ENCODE measurements at places on chromosomes 4 and X. TPM values are rescaled to one million over a fixed set of nuclear protein-coding genes. Genes with fewer than 3 reads are reported as not detected.
A peak's percentile ranks its signal among the peaks of the same experiment; 100 is the strongest.

The SORBS2 gene
- 725 TPM for total RNA-seq

- DNase-seq, result no peak
These were observed 134.9 kb upstream of the GATB start for GRCh38 chr4:151895671-151896070.

The RPGR gene
- total RNA-seq, result 9.5 TPM

DNA sequence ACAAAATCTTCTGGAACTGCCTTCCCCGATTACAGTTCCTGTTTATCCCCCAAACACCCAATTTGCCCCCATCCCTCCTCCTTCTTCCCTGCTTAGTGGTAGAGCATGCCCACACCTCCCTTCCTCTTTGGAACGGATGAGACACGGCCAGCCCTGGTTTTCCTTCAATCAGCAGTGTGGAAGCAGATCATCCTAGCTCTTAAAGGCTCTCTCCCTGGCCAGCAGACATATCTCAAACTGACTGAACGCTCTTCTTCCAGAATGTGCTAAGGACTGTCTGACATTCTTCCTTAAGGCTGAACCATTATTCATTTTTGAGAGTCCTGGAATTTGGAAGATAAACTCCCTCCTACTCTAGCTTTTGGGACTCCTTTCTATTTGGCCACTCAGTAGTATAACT, 161.1 kb downstream of the TRIML1 start:
- DNase-seq, result no peak

The SLC2A9 gene
- total RNA-seq, result 11.3 TPM

- no peak for DNase-seq
These were observed 56.3 kb upstream of the DCTD start for GRCh38 chr4:182973511-182973911.

The DTHD1 gene
- total RNA-seq, result 0.39 TPM

GRCh38 chrX:7987160-7988012, 60.2 kb upstream of the PNPLA4 start:
- DNase-seq, result no peak

DNA sequence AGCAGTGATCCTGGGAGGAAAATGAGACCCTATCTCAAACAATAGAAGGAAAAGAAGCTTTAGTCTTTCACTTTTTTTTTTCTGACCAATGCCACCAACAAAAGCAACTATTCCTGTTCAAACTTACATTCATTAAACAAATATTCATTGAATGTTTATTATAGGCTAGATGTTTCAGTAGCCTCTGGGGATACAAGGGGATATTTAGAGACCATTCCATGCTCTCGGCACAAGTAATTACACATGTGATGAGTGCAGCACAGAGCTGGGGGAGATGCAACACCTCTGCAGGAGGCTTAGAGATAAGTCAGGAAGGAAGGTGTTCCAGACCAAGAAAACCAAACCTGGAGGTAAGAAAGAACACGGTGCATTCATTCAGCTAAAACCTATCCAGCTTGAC, 68.3 kb downstream of the PALLD start:
- DNase-seq, result no peak

The WDR17 gene
- total RNA-seq, result 1.2 TPM

DNA sequence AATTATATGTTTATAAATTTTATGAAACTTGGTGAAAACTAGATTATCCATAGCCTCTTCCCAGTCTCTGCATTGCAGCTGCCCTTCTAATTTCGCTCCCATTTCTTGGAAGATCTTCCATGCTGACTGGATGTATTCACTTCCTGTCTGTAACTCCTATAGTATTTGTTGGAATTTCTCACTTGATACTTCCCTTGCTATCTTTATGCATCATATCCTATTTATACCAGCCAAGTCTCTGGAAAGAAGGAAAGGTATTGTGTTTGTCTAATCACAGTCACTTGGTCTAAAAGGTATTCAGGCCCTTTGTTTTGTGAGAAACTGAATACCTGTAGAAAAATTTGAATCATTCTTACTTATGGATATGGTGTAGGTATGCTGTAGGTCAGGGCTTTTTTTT, 870.9 kb upstream of the FRG1 start:
- no peak for DNase-seq

- DNase-seq, result no peak
These were observed 40.9 kb downstream of the SOWAHB start for GRCh38 chr4:76857074-76857409.

- no peak for DNase-seq
These were observed 28.8 kb upstream of the RHOH start for GRCh38 chr4:40168070-40168469.

DNA sequence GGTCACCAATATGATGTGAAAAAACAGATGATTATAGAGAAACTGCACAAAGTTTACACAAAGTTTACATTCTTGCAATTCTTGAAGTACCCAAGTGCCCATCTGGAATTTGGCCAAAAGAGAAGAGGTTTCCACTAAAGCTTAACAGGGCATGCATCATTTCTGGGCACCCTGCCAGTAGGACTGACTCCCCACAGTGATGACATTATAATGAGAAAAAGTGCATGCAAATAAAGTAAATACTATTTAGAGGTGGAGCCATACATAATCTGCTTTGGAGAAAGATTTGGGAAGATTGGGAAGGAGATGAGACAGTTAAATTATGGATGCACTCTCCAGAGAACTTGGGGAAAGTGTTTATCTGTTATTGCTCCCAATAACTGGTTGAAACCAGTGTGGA, 93.7 kb upstream of the TRPC3 start:
- no peak for DNase-seq

DNA sequence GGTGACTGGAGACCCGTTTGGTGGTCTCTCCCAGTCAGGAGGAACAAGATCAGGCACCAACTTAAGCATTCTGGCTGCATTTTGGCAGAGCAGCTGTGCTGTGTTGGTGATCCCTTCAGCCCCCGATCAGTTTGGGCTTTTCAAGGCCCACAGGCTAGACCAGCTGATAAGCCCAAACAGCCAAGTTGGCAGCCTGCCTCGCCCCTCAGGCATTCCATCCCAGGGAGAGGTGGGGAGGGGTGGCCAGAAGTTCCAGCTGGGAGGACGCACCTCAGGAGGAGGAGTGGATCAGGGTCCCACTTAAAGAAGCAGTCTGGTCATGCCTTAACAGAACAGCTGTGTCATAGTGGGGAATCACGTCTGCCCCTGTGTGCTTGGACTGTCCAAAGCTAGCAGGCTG, 105.8 kb downstream of the CHIC1 start:
- peak; percentile 66 for DNase-seq

DNA sequence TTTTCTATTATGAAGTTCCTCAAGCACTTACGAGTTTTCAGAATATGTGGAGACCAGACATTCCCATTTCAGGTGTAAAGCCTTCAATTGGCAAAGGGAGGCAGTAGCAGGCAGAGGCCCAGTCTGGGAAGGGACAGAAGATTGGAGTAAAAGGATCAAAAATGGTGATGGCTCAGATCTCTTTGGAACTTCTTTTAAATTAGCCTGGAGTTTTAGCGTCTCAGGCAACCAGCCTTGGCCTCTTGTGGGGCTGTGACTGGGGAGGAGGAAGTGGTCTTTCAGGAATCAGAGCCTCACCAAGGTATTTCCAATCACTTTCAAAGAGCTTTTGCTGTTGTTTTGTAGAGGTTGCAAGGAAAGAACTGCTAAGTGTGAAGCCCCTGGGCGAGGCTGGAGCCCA, 239.1 kb downstream of the FRAS1 start:
- no peak for DNase-seq

GRCh38 chr4:3676907-3677747, 89.1 kb upstream of the ADRA2C start:
- DNase-seq, result no peak

The COL4A6 gene
- 18.1 TPM for total RNA-seq

DNA sequence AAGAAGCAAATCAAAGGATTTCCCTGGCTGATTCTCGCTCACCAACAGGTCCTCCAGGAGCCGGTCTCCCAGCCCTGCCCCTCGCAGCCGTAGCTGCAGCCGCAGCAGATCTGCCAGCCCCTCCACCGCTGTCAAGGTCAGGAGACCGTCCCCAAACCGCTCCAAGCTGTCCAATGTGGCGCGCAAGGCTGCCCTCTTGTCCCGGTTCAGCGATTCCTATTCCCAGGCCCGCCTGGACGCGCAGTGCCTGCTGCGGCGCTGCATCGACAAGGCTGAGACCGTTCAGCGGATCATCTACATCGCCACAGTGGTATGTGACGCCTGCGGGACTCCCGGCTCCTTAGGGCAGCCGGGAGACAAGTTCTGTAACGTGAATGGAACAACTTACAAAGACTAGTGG, 25.6 kb downstream of the SPATA18 start:
- DNase-seq, result peak; percentile 56

- DNase-seq, result no peak
These were observed 804 bp downstream of the OSTC start for GRCh38 chr4:108651014-108651791.

- no peak for DNase-seq
These were observed 30.8 kb downstream of the SLC16A2 start for GRCh38 chrX:74452199-74452481.

The XAGE2 gene
- total RNA-seq, result not detected

DNA sequence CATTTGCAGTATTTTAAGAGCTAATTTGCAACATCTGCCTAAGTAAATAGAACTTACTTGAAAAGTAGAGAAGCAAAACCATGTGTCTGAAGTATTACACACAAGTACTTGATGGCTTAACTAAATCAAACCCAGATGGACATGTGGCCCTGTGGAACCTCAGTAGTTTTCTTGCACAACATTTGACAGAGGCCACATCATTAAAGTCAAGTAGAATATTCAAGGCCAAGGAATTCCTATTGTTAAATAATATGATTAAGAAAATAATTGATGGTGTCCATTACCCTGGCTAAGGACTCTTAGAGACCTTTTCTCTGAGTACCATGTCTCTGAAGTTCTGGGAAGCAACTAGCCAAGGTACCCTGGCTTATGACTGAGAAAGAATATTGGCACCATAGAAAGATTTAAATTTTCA, 135.4 kb upstream of the OTUD4 start:
- DNase-seq, result no peak

- no peak for DNase-seq
These were observed 74.1 kb downstream of the EFNB1 start for GRCh38 chrX:68902706-68903504.

The SYP gene
- total RNA-seq, result 2.6 TPM

GRCh38 chr4:79358438-79358837, 32.6 kb upstream of the NAA11 start:
- DNase-seq, result no peak

GRCh38 chr4:25308306-25308705, 4.3 kb upstream of the ZCCHC4 start:
- DNase-seq, result no peak

DNA sequence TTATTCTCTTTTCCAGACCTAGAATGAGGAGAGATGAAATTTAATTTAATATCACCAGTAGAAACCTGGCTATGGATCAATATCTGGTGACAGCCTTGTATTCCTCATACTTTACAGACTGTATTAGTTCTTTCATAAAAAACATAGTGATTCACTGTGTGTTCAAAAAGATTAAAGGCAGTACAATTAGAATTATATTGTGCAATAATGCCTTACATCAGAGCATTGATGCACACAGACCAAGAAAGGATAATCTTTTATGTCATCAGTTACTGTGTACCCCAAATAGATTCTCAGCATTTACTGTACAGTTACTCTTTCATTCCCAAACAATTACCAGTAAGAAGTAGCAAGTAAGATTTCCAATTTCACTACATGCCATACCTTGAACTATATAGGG, 260.5 kb upstream of the ANXA10 start:
- no peak for DNase-seq

DNA sequence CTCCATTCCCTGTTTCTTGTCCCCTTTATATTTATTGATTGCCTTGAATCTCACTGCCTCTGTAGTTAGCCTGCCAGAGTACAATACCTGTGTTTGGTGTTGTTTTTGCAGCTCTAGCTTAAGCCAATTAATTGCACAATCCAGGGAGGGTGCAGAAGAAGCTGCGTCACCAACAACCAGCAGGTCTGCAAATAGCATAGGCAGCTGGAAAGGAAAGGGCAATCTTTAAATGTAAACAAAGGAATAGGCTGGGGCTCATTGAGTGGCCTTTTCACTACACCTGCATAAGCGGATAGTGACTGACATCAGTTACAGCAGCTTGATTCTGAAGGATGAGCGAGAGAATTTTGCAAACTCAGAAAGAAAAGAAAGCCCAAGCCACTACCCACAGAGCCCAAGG, 106.8 kb upstream of the RAI2 start:
- DNase-seq, result no peak

- DNase-seq, result peak; percentile 58
These were observed 66.0 kb downstream of the TRMT44 start for GRCh38 chr4:8506373-8507195.

GRCh38 chr4:52296341-52296740, 245.2 kb downstream of the SPATA18 start:
- peak; percentile 28 for DNase-seq

DNA sequence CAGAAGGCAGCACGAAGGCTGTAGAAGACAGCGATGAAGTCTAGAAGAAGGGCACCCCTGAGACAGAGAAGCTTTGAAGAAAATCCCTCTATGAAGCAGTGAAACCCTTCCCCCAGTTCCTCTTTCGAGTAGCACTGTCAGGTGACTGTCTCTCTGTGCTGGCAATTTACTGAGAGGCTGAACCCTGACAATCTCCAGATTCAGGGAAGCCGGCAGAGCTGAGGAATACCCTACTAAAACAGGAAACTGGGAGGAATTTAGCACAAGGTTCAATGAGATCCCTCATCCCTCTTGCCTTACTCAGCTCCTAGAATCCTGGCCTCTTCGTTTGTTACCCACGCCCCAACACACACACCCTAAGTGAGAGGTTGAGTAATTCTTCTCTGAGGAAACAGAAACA, 239.7 kb upstream of the NOCT start:
- no peak for DNase-seq

GRCh38 chrX:94545722-94546121, 871.7 kb downstream of the FAM133A start:
- DNase-seq, result no peak

- no peak for DNase-seq
These were observed 8.6 kb downstream of the SRD5A3 start for GRCh38 chr4:55354648-55355047.

The CCNB3 gene
- 0.08 TPM for total RNA-seq

DNA sequence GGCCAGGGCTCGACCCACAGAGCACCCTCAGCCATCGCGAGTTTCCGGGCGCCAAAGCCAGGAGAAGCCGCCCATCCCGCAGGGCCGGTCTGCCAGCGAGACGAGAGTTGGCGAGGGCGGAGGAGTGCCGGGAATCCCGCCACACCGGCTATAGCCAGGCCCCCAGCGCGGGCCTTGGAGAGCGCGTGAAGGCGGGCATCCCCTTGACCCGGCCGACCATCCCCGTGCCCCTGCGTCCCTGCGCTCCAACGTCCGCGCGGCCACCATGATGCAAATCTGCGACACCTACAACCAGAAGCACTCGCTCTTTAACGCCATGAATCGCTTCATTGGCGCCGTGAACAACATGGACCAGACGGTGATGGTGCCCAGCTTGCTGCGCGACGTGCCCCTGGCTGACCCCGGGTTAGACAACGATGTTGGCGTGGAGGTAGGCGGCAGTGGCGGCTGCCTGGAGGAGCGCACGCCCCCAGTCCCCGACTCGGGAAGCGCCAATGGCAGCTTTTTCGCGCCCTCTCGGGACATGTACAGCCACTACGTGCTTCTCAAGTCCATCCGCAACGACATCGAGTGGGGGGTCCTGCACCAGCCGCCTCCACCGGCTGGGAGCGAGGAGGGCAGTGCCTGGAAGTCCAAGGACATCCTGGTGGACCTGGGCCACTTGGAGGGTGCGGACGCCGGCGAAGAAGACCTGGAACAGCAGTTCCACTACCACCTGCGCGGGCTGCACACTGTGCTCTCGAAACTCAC, 3.6 kb downstream of the MID1IP1 start:
- peak; percentile 43 for DNase-seq

Data from right cardiac atrium (tissue), 5 donors.